Activated T-helper 1 cell treated with anti-CD3 and anti-CD28 coated beads, Interleukin-12 subunit alpha, Interleukin-12 subunit beta, Interleukin-2, Interleukin-4 antibody, amounts not matched to agents 30 ng/mL and 10 ng/mL and 1 ng/mL, durations not matched to agents 14 hours and 24 hours and 36 hours (primary cell): ENCODE measurements at places on chromosomes 2 and 18. TPM values are rescaled to one million over a fixed set of nuclear protein-coding genes. Genes with fewer than 3 reads are reported as not detected.

Gene CHRND
- not detected in 2 replicates for total RNA-seq

Gene GYPC
- total RNA-seq = 125 and 130 TPM in 2 replicates

Gene KIF5C
- total RNA-seq = 17.9 and 20.7 TPM in 2 replicates

Gene HRH4
- 1.7 and 1.9 TPM in 2 replicates for total RNA-seq

Gene DCDC2C
- total RNA-seq = not detected in 2 replicates

Gene RTP5
- total RNA-seq = not detected in 2 replicates

Gene PPP1R1C
- not detected in 2 replicates for total RNA-seq

Gene SH3RF3
- 0.39 and 0.54 TPM in 2 replicates for total RNA-seq

Gene ALPG
- total RNA-seq = not detected in 2 replicates

- DNase-seq = peak; percentile 26
Measured at GRCh38 chr2:98518101-98518500, 73.4 kb downstream of the INPP4A start.

DNA sequence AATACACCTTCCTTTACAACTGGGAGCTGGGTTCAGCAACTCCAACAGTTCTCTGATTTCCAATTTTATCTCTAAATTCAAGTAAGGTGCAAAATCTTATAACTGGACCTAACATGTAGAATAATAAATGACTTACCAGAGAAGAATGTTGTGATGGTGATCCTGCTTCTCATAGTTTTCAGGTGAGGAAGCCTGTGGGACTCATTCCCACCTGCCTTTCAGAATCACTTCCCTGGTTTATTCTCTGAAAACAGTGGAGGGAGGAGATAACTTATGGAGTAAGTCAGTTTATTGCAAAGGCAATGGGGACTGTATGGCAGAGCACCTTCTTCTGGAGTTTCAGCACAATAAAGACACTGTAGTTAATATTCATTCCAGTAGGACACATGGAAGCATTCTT lies 1188.2 kb upstream of the FAM98A start:
- no peak for DNase-seq

- DNase-seq = no peak
Measured at GRCh38 chr2:1802046-1802445, 57.7 kb upstream of the PXDN start.

DNA sequence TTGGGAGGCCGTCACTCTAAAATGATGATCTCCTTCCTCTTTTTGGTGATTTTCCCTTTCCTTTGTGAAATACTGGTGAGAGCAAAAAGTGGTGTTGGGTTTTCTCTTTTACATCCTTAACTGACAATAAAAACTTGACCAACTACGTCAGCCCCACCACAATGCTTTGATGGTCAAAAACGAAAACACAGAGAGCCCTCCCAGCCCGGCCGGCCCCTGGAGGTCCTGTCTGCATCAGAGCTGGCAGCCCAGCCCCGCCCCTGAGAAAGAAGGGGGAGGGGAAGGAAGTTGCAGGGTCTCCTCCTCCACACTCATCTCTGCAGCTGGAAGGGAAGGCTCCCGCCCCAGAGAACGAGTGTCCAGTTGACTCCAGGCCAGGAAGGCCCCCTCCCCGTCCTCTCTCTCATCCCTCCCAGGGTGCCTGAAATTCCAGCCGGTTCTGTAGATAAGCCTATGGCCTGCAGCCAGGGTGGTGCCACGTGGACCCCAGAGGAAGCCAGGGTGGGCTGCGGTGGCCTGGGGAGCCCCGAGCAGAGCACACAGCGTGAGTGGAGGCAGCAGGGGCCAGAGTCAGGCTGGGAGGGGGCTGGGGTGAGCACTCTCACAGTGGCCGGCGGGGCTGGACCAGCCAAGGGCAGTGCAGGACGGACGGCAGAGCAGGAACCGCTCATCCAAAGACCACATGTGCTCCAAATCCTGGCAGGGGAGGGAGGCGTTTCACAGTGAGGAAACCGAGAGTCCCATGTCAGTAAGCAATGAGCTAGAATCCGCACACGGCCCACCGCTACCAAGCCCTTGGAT lies 19.8 kb downstream of the BIN1 start:
- DNase-seq = no peak

GRCh38 chr2:239973386-239973785 lies 51.8 kb downstream of the NDUFA10 start:
- no peak for DNase-seq

- DNase-seq = no peak
Measured at GRCh38 chr2:26432859-26433258, 31.1 kb downstream of the DRC1 start.

GRCh38 chr2:85774126-85774978 lies 20.6 kb downstream of the ATOH8 start:
- DNase-seq = no peak

- DNase-seq = peak; percentile 47
Measured at GRCh38 chr2:85266146-85267041, 61.4 kb downstream of the TGOLN2 start.

DNA sequence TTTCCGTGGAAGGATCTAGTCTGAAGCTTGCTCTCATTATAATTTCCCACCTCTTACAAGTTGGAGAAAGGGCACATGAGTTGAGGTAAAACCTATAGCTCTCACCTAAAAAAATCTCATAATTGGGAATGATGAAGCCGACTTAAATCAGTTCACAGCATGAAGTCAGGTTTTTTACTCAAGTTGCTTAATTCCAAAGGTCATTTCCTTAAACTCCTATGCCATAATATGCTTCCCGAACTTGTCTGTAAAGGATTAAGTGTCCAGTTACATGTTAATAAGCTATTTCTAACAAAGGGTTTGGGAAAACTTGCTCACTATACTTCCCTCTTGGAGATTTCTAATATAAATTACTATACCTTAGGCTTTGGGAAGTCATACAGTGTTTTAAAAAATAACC lies 481.2 kb downstream of the NUP35 start:
- no peak for DNase-seq

- DNase-seq = no peak
Measured at GRCh38 chr2:236370847-236371409, 106.7 kb upstream of the ASB18 start.

DNA sequence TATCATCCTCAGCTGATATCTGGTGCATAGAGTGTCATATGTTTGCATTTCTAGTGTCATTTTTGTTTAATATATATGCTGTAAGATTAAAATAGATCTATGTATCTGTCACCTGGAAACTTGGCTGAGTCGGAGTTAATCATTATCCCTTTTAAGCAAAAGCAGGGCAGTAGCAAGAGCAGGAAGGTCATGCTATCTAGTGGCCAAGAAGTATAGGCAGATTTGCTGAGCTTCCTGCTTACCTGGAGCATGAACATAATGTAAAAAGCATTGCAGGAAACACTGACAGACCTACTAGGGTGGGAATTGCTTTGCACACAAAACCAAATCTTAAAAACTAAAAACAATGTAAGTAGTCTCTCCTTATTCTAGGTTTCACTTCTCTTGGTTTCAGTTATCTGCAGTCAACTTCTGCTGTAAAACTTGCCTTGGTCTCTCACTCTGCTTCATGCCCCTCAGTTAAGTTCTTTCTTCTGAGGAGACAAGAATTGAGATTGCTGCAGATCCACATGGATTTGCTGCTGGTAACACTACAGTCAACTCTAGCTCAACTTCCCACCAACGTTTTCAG lies 295.3 kb downstream of the CDH7 start:
- no peak for DNase-seq

DNA sequence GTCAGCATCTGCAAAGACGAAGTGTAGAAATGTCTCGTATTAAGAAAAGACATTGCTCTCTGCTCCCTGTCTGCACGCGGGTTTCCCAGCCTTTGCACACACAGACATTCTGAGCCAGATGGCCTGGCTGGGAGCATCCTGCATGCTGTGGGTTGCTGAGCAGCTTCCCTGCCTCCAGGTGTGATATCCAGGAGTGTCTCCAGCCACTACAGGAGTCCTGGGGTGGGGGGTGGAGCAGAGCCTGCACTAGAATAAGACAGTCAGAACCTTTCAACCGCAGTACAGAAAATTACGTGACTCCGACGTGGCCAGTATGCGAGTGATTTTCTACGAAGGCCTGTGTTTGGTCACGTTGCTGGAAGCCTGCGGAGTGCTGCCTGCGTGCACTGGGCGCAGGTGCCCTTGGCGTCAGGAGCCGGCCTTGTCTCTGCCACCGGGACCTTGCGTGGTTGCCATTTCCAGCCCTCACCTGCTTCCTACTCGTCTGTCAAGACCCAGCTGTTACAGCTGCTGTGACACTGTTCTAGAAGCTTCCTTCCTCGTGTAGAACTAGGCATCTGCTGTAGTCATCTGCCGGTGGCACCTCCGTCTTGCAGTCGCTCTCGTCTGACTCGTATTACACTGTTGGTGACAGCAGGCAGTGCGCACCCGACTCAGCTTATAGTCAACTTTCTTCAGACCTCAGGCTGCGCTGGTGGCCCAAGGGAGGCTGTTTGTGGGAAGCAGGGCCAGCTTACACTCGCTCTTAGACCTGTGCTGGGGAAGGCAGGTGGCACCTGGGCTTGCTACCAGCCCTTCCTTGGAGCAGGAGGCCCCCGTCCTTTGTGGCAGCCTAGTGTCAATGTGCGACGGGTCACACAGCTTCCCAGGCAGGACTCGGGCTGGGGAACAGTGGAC lies 11.2 kb downstream of the CTDP1 start:
- no peak for DNase-seq

DNA sequence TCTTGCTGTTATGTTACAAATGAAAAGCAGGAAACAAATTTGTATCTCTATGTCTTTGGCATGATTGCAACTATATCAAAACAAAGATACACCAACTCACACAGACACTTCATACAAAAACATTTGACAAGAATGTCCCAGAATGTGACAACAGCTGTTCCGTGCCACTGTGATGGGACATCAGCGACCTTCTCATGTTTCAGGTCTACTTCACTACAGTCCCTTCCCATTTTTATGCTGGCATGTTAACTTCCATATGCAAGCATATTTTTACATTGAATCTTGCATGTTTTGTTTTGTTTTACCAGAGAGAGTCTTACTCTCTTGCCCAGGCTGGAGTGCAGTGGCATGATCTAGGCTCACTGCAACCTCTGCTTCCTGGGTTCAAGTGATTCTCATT lies 71.2 kb downstream of the STK25 start:
- no peak for DNase-seq

DNA sequence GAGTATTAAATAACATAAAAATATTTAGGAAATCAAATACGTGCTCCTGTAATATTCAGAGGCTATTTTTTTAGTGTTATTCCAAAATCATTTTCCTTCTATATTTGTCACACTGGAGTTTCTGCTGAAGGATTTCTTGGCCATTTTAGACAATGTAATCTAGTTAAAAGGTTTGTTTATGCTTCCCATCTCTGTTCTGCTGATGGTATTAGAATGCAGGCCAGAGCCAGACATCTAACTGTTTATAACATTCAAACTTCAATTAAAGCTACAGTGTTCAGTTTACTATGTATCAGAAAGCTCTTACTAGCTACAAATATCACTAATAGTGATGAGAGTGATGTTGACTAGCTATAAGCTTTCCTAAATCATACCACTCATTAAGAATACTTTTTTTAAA lies 7.9 kb downstream of the MBD5 start:
- DNase-seq = no peak

DNA sequence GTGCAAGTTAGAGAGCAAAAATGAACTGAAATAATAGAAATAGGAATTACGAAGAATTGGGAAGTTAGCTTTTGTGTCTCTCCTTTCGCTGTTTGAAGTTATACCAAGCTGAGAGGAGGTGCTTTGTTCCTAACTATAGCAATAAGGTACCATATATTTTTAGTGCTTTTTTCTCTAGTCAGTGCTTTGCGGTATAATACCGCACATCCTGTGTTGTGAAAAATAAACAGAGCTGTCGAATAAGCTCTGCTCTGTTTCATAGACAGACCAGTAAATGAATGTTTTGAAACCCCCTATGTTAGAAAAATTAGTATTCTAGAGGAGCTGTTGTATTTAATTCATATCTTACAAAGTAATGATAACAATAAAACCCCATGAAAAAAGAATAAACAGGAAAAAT lies 130.8 kb downstream of the MAP4K4 start:
- no peak for DNase-seq

- no peak for DNase-seq
Measured at GRCh38 chr2:26504002-26504401, 26.1 kb upstream of the OTOF start.

GRCh38 chr2:28163028-28163427 lies 229.6 kb upstream of the FOSL2 start:
- DNase-seq = no peak

- no peak for DNase-seq
Measured at GRCh38 chr2:164371916-164372315, 249.4 kb downstream of the GRB14 start.

- no peak for DNase-seq
Measured at GRCh38 chr2:26429779-26430578, 28.3 kb downstream of the DRC1 start.
